ENCODE measurements at places on chromosomes 7 and 10. TPM values are rescaled to one million over a fixed set of nuclear protein-coding genes. Genes with fewer than 3 reads are reported as not detected.

NUTM2D gene
- 1.4 TPM for total RNA-seq

ZPBP gene
- not detected for total RNA-seq

SYCE1 gene
- 0.46 TPM for total RNA-seq

PCLO gene
- total RNA-seq = not detected

UFSP1 gene
- total RNA-seq = 5.1 TPM

TFPI2 gene
- total RNA-seq = 3.2 TPM

CPA2 gene
- 1.5 TPM for total RNA-seq

DNA sequence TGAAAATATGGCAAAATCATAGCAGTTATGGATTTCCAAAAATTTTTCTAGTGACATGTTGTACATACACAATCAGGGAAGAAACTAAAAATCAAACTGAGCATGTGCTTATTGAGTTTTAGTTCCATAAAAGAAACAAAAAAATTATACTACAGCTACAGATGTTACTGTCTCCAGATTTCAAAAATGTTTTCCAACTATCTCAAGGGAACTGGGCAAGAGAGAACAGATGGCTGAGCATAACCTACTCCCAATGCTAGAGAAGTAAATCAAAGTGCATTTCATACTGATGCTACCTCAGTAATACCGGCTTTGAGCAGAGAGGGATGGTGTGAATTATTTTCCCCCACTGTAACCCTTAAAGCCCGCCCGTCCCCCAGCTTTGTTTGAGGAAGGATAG is 40.7 kb upstream of the KMT2C start:
- DNase-seq = no peak

DNA sequence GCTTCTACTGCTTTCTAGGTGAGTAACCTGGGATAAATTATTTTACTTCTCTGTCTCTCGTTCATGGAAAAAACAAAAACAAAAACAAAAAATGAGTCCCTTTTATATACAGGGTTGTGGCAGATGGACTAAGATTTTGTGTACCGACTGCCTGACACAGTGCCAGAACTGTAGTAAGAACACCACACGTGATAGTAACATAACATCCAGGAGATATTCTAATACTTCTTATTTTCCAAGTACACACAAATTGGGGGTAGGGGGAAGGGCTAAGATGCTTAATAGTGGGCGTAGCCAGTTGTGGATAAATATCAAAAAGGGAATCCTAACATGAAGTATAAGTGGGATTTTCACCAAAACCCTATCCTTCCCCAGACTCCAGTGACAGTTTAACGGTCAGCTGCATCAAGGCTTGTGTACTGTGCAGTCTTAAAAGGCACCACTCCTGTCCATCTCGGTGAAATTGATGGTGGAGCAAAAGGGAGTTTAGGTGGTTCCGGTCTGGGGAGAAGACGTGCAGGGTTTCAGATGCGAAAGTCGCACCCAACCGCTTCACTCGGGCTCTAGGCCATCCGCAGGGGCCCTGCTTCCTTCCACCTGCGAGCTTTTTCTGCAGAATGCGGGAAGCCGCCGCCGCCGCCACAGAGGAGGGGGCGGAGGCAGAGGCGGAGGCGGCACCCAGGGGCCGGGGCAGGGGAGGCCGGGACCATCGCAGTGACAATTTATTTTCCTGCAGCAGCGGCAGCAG is at the start of gene STAMBPL1:
Gene STAMBPL1, plus strand, starts transcription at position 712 of the 748 bp plus-strand sequence. CDS start 21,464 bp downstream, outside the sequence.
- DNase-seq = peak; percentile 66

DNA sequence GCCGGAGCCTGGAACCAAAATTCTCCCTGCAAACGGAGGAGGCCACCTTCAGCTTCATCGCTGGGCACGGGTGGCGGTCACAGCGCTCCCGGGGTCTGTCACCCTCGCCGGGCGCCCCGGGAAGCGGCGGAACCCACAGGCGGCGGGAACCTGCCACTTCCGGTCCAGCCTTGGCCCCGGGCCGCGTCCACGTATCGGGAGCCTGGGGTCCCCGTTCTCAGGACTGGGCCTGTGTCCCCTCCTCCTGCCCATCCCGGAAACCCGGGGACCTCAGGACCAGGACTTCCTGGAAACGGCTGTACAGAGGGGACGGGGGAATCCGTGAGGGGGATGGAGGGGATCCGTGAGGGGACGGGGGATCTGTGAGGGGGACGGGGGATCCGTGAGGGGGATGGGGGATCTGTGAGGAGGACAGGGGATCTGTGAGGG is 25.4 kb downstream of the PDGFA start:
- no peak for DNase-seq

GRCh38 chr7:2958416-2959102 is 85.1 kb downstream of the CARD11 start:
- no peak for DNase-seq

DNA sequence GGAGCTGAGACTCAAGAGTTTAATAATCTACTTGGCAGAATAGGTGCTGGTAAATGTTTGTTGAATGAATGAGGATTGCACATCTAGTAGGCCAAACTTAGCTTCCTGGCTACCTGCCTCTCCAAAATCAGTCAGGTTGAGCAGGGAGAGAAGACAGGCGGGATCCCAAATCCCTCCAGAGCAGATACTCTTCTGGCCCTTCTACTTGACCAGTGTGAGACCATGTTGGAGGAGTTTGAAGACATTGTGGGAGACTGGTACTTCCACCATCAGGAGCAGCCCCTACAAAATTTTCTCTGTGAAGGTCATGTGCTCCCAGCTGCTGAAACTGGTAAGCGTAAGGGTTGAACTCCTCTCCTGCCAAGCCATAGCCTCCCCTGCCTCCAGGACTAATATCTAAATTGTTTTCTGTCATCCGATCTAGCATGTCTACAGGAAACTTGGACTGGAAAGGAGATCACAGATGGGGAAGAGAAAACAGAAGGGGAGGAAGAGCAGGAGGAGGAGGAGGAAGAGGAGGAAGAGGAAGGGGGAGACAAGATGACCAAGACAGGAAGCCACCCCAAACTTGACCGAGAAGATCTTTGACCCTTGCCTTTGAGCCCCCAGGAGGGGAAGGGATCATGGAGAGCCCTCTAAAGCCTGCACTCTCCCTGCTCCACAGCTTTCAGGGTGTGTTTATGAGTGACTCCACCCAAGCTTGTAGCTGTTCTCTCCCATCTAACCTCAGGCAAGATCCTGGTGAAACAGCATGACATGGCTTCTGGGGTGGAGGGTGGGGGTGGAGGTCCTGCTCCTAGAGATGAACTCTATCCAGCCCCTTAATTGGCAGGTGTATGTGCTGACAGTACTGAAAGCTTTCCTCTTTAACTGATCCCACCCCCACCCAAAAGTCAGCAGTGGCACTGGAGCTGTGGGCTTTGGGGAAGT is 2.2 kb upstream of the MBLAC1 start:
- no peak for DNase-seq

DNA sequence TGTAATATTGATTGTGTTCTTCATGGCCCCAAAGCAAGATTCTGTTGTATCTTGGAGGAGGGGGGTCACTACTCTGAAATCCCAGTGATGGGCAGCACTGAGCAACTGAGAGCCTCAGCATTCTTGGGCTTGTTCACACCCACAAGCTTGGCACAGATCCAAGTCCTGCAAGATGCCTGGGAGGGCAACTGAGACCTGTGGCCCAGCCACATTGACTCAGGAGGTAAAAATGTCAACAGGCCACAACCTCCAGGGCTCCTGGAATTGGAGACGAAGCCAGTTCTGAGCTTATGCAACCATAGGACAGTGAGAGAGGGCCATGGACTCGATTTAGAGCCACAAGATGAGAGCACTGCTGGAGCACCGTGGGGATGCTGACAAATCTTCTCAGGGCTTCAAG is 3.1 kb upstream of the DOCK1 start:
- no peak for DNase-seq
